Iris pigment epithelial cell (primary cell): ENCODE measurements at places on chromosomes 4 and X.

DNA sequence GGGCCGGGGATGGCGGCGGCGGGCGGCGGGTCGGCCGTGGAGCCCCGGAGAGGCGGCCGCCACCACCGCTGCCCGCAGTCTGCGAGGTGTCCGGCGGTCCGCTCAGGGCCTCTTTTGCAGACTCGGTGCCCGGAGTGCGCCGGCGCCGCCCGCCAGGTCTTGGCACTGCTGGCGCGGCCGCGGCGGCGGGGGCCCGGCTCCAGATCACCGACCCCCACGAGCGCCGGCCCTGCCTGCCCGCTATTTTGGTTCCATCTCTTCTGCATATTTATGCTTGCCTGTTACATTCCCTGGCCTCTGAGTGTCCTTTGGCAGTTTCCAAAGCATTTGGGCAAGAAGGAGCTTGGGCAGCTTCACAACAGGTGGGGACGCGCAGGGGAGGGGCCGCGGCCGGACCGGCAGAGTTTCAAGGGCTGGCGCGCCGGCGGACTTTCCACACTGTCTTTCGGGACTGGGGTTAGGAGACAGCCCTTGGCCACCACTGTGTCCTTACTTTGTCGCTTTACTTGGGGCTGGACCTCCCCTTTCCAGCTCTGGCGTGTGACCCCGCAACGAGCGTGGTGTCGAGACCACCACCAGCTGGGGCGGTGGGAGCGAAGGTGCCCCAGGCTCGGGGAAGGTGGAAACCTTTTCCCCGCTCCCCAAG lies 668 bp upstream of the TAPT1 start:
- peak; percentile 30 for DNase-seq

- peak; percentile 62 for DNase-seq
Observed at GRCh38 chr4:38046727-38047489, 86.7 kb downstream of the PTTG2 start.

DNA sequence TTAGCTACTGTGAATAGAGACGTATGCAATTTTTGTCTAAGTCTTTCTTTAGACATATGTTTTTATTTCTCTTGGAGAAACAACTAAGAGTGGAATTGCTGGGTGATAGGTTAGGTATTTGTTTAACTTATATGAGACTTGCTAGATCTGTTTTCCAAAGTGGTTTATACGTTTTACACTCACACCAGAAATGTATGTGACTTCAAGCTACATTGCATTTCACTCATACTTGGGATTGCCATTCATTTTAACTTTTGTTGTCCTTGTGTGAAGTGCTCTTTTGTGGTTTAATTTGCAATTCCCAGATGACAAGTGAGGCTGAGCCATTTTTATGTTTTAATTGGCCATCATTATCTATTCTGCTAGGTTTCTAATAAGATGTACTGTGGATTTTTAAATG lies 817.2 kb downstream of the GLUD2 start:
- no peak for DNase-seq

DNA sequence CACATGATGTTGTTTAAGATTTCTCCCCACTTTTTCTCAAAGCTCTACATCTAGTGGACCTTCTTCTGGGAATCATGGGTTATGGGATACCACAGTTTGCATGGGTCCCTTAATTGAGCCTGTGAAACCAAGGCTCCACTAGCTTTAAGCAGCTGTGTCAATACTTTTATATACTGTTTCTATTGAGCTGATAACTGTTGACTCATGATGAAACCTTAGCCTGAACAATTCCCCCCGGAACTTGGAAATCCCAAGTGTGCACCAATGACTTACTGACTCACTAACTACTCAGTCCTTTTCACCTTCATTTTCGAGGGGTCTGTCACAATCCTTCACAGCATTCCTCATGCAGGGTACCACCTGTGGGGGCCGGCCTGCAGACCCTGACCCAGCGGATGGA lies 12.7 kb upstream of the SPIN4 start:
- no peak for DNase-seq

GRCh38 chrX:46850771-46851170 lies 13.9 kb downstream of the RP2 start:
- no peak for DNase-seq

GRCh38 chrX:39165185-39165584 lies 363.9 kb downstream of the MID1IP1 start:
- DNase-seq = no peak

DNA sequence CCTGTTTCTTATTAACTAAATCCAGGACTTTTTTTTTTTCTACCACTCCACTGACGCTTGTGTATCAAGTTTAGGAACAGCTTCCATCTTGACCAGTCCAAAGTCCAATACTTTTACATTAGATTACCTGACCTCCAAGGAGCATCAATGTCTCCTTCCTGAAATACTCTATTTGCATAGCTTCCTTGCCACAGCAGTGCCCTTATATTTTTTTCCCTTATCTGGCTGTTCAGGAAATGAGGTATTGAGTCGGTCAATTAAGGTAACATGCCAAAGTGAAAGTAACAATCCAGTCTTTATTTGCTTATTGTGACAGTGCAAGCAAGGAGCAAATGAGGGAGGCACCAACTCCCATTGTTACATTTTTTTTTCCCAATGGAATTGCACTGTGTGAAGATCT lies 730.8 kb upstream of the NDST4 start:
- no peak for DNase-seq

- DNase-seq = no peak
Observed at GRCh38 chr4:6749340-6750171, 33.0 kb upstream of the KIAA0232 start.

GRCh38 chr4:185874516-185875230 lies 62.7 kb upstream of the SORBS2 start:
- peak; percentile 75 for DNase-seq

GRCh38 chr4:147109800-147110199 lies 164.1 kb upstream of the TTC29 start:
- DNase-seq = no peak

DNA sequence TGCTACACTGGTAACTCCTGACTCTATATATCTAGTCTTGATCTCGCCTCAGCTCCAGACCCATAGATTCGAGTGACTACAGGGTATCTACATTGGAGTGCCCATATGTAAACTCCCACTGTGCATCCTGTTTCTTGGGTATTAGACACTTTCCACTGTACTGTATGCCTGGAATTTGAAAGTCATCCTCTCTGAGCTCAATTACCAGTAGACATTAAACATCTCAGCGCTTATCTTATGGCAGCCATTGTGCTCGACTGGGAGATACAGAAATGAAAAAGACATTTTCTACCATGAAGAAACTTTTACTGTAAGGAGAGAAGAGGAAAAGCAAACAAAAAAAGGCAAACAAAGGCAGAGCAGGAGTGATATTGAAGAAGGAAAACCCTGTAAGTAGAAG lies 151.9 kb upstream of the JADE1 start:
- no peak for DNase-seq
